ENCODE measurements at places on chromosomes 5 and 9.

- no peak for DNase-seq
These were observed 418.2 kb downstream of the ZNF608 start for GRCh38 chr5:124328201-124328600.

DNA sequence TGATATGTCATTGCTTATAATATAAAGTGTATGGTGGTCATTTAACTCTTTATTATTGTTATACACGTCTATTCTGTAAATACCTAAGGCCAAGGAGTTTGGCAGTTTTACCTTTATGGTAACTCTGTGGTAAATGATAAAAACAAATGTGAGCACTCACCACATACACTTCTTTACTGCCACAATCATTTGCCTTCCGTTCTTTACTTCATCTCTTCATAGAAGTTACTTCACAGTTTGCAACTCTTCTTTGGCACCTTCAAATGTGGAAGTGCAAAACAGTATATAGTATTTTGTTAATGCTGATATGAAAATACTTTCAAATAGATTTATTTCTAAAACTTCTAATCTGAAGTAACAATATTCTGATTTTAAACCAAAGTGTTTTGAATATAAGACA is 4.4 kb upstream of the MEF2C start:
- no peak for DNase-seq

DNA sequence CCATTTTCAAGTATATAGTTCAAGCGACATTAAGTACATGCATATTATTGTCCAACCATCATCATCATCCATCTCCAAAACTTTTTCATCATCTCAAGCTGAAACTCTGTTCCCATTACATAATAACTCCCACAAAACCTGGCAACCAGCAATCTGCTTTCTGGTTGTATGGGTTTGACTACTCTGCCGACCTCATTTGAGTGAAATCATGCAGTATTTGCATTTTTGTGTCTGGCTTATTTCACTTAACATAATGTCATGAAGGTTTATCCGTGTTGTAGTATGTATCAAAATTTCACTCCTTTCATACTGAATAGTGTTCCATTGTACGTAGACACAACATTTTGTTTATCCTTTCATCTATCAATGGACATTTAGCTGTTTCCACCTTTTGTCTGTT is 74.8 kb downstream of the SGCD start:
- no peak for DNase-seq

GRCh38 chr5:147853372-147853987 is 22.0 kb upstream of the SPINK1 start:
- DNase-seq, result no peak

- DNase-seq, result no peak
These were observed 194.1 kb downstream of the ROR2 start for GRCh38 chr9:91755761-91756509.

GRCh38 chr9:87243602-87244001 is 254.1 kb upstream of the DAPK1 start:
- DNase-seq, result no peak

Data from AG04449 (cell line).